ENCODE measurements at places on chromosomes 13 and 19.

GRCh38 chr13:111046590-111047141 lies 68.4 kb upstream of the ARHGEF7 start:
- no peak for DNase-seq

DNA sequence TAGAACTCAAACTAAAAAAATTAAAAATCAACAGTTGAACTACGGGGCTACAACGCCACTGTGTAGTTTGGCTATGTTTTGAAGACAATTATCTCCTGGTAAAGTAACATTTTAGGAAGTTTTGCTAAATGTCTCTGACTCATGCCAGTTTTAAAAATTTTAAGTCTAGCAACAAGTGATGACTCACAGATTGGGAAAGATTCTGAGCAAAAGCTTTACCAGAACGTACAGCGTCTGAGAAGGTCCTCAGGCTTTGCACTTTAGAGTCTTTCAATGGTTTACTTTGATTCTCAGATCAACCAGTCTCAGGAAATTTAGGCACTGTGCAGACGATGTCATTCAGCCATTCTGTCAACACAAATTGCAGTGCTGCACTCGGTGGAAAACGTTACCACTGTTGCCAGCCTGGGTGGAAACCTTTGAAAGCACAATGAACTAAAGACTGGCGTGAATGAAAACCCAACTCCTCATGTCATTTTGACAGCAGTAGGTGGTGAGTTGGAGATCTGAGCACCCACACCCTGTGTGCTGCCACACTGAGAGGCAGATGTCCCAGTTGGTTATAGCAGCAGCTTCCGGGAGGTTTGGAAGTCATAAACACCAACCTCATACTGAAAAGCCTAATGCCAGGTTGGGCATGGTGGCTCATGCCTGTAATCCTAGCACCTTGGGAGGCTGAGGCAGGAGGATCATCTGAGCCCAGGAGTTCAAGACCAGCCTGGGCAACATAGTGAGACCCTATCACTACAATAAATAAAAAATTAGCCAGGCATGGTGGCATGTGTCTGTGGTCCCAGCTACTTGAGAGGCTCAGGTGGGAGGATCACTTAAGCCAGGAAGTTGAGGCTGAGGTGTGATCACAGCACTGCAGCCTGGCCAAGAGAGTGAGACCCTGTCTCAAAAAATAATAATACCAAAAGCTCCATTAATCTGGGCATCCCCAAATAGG lies 6.3 kb upstream of the WTIP start:
- no peak for DNase-seq

DNA sequence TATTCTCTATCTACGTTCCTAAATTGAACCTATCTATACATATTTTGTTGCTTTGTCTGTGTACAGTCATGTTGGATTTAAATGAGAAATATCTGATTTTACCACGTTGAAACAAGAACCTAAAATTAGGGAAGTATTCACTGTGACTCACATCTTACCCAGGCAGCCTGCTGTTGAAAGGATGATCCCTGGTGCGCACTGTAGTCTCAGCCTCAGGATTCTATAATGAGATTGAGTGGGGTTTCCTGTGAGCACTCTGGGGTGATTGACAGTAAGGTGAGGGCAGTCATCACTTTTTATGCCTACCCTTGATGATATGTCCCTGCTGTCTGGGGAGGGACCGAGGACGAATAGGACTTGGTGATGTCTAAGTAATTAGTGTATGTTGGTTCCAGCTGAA lies 35.4 kb downstream of the PCCA start:
- no peak for DNase-seq

- DNase-seq: no peak
These were observed 8.7 kb downstream of the FIZ1 start for GRCh38 chr19:55590617-55591016.

DNA sequence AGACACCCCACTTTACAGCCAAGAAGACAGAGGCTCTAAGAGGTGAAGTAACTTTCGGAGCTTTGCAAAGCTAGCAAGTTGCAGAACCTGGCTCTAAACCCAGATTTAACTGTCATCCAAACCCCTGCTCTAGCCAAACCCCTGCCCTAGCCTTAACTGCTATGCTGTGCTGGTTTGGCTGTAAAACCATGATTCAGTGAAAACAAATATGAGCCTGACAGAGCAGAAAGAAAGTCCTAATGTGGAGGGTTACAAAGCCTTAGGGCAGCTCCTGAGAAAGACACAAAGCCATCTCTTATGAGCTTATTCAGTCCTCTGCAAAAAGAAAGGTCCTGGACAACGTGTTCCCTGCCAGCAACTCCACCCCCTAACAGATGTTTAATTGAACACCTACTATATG lies 172.8 kb downstream of the KATNAL1 start:
- DNase-seq: no peak

DNA sequence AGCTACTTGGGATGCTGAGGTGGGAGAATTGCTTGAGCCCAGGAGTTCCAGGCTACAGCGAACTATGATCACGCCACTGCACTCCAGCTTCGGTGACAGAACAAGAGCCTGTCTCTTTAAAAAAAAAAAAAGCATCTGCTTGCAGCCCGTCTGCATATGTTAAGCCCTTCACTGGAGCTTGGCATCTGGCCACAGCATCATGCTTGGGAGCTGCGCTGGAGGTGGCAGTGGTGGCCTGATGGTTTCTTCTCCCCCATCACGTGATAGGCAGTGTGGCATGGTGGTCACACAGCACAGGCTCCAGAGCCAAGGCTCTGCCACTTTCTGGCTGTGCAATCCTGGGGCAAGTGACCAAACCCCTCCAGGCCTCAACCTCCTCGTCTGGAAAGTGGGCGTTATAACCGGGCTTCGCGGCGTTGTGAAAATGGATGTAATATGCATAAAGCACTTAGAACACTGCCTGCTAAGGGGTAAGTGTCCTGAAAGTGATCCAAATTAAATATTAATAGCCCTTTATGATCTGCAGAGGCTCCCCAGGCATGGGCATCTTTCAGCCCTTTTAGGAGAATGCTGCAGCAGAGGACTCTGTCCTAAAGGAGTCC lies 24.4 kb downstream of the MARK4 start:
- no peak for DNase-seq

DNA sequence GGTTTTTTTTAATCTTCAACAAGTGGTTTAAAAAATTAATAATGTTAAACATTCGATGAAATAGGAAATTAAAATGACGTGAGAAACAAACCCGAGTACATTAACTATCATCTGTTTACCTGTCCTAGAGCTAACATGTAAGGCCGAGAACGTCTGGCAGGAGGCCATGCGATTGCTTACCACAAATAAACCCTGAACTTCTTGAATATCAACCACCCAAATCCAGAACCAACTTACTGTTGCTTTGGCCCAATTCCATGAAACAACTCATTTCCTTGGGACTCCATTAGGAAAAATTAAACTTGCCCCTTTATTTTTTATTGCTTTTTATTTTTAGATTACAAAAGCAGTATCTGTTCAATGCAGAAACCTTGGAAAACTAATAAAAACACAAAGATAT lies 228.9 kb upstream of the IRS2 start:
- no peak for DNase-seq

DNA sequence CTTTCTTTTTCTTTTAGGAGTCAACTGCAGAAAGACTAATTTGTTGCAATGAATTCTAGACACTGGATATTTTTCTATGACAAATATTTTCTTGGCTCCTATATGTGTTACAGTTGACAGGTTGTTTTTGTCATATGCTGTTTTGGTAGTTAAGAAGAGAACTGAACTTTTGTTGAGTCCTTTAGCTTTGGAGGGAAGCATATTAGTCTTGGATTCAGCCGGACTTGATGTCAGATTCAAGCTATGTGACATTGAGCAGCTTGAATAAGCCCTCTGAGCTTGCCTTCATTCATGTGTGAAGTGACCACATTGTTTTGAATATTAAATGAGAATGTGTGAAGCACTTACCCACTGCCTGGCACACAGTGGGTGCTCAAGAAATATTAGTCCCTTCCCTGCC lies 181.9 kb upstream of the RNF113B start:
- no peak for DNase-seq

DNA sequence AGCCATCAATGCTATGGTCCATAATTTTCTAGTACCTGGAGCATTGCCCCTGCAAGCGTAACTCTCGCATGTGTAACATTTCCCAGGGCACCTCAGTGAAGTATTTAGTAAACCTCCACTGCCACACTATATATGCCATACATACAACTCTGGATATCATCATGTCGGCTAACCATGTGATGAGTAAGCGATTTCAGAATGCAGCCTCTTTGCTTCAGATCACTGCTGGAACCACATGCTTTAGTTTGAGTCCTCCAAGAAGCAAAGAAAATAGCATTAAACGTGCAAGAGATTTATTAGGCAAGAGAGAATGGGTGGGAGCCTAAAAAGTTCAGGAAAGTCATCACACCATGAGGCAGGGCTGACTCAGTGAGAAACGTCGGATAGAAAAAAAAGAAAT lies 635.6 kb upstream of the SLITRK5 start:
- no peak for DNase-seq

- no peak for DNase-seq
These were observed 11.3 kb downstream of the GPR12 start for GRCh38 chr13:26749285-26749684.

GRCh38 chr13:70874636-70875035 lies 766.4 kb upstream of the KLHL1 start:
- DNase-seq: no peak

DNA sequence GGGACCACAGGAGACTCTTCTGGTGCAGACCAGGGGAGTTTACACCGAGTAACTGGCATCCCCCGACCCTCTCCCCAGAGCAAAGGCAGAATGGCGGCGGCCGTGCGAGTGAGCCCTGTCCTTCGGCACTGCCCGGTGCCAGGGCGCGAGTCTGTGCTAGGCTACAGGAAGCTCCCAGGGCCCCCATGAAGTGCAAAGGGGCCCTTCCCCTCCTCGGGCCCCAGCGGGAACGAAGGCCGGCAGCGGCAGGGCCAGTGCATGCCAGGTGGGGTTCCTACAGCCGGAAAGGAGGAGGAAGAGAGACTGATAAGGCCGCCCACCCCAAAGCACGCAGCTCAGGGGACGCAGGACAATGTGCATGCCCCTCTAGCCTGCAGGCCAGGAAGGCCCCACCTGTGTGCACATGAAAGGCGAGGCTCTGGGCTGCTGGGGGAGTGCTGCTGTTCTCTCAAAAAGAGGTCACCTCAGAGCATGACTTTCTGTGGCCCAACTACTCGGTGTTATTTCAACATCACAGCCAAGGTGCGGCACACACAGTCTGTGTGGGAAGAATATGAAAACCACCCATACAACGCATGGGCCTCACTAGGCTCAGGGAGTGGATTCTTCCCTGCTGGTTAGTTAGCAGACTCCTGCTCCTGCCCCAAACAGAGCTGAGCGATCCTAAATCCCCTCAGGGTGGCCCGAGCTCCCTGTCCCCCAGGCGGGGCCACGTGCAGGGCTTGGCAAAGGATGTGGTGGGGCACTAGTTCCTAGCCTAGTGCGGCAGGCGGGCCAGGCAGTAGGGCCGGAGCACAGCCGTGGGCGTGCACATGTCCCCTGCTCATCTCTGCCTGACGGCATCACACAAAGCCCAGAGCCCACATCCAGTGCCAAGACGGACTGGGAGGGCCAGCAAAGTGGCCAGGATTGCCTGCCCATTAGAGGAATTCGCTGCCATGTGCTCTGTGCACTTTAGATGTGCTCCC lies 28.4 kb upstream of the TIMM44 start:
- no peak for DNase-seq

GRCh38 chr13:89212186-89212585 lies 1541.0 kb downstream of the SLITRK5 start:
- DNase-seq: no peak

- no peak for DNase-seq
These were observed 2719.4 kb downstream of the PCDH9 start for GRCh38 chr13:64510747-64511146.

- DNase-seq: no peak
These were observed 91.1 kb downstream of the RAB20 start for GRCh38 chr13:110470272-110471009.

DNA sequence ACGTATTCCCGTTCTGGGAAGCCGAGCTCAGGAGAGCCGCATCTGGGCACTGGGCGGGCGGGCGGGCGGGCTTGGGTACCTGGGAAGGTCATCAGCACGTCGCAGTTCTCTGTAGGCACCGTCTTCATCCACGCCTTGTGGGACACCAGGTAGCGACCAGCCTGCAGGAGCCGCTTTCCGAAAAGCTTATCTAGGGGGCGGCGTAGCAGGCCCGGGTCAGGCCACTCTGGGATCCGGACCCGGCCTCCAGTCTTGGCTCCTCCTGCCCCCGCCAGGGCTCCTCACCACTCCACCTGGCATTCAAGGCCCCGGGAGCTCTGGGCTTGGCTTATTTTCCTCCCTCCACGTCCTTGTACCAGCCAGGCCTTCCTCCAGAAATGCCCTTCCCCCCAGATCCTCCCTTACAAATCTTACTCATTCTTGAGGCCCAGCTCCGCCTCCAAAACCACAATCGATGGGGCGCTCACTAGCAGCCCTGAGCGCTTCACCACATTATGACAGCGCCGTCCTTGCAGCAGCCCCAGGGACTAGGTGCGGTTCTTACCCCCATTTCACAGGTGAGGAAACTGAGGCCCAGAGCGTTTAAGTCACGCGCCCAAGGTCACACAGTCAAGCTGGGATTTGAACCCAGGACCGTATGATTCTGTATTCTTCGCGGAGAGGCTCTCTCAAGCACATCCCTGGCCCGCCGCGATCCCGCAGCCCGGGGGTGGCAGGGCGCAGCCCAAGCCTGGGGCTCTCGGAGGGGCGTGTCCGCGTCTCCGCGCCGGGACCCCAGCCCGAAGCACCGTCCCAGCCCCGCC lies 843 bp downstream of the ANO8 start:
- peak; percentile 67 for DNase-seq

GRCh38 chr13:83057119-83057518 lies 825.2 kb downstream of the SLITRK1 start:
- DNase-seq: no peak

DNA sequence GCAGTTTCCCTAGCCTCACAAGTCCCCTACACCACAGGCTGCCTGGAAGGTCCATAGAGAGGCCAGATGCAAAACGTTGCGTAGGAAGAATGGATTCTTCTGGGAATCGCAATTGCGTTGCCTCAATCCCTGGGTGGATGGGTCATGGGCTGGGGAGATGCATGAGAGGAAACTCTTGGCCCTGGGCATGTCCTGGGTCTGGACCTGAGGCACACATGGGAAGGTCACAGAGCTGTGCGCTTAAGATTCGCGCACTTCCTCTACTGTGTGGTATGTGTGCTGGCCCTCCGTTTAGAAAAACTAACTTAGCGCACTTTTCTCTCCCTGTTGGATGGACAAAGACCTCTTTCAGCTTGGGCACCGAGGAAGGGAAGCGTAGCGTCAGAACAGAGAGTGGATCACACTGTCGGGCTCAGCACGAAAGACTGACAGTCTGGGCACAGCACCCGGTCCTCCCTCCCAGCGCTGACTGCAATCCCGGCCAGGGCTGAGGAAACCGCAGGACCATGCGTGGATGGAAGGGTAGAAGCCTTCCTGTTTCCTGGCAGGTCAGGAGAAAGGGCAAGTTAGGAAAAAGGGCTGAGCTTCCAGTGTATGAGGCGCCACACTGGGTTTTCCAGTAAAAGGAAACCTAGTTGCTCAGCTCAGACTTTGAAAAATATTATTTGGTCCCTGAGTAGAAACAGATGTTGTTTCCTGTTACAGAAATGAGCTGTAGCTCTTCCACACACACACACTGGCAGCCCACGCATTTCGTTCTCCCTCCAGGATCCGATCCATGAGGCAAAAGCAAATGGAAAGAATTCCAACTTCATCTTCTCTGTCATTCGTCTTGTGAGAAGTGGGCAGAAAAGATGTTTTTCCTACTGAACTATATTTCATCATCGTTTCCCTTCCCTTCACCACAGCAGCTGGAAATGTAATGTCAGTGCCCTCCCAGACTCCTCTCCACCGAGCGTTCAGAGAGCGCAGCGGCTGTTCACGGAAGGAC lies 86.0 kb downstream of the ING1 start:
- no peak for DNase-seq

Measured in activated gamma-delta T cell treated with Interleukin-2 at 50 U/mL for 16 hours (primary cell).